T-helper 22 cell (primary cell): ENCODE measurements at places on chromosomes 3 and 15.
A peak's percentile ranks its signal among the peaks of the same experiment; 100 is the strongest.

DNA sequence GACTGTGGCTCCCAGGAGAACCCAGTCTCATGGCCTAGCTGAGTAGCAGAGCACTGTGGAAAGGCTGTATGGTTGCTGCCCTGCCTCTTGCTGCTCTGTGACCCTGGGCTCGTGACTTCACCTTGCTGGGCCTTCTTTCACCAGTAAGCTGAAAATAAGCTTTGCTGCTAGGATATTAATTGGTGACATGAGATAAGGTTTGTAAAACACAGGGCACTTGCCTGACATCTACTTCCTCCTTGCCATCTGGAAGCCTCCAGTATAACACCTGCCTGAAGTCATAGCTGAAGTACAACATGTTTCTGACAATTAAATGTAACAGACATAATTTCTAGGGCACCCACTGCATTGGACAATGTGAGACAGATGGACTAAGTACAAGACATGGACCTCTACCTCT is 53.6 kb downstream of the CLEC3B start:
- no peak for DNase-seq

- DNase-seq, result no peak
Measured at GRCh38 chr3:186997061-186997460, 66.7 kb downstream of the ST6GAL1 start.

DNA sequence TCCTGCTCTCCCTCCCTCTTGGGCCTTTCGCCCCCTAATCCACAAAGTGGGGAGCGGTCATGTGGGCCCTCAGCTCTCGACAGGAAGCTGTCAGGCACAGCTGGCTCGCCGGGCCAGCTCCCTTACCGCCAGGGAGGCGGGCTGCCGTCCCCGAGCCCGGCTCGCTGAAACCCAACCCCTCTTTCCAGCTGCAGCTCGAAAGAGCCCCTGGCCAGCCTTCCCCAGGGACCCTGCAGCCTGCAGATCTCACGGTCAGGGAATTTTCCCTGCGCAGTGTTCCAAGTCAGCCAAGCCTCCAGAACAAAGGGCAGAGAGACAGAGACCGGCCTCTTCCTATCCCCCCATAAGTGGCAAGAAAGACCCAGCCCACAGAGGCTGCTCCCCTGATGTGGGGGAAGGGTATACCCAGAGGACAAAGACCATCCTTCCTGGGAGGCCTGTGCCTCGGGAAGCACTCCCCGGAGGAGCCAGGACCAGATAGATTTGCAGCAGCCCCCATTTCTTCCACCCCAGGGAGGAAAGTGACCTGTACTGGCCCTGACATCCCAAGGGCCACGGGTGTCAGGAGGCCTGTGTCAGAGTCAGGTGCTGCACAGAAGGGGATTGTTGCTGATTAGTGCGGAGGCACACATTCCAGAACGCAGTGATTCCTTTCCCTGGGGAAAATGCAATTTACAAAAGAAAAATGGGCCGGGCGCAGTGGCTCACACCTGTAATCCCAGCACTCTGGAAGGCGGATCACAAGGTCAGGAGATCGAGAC is 32.6 kb downstream of the MAGEF1 start:
- no peak for DNase-seq

DNA sequence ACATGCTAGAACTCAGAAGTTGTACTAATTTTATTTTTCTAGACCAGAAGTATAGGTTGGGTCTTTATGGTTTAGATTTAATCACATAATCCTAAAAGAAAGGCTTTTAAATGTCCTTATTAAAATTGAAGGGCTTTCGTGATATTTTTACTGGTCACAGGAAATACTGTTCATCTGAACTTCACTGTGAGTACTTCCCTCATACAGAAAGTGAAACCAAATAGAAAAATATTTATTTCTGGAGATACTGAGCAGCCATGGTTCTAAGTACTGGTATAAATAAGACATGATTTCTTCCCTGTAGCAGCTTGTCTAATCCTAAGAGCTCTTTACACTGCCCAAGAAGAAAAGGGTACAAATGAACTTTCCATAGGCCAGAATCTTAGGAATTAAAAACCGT is 2.0 kb downstream of the SNRK start:
- DNase-seq, result no peak

DNA sequence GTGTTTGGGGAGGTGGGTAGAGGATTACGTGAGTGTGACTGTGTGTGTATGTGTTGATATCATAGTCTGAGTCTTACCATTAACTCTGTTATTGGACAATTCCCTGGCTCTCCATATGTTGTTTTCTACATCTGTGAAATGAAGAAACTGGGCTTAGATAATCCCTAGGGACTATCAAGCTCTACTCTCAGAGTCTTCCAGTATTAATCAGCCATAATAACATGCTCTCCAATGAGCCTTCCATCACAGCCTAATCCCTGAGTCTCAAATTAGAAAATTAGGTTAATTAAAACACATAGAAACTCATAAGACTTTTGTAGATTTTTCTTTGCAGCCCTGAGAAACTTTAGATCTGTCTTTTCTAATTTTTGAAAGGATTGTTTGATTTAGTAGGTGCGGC is 404.2 kb upstream of the RARB start:
- DNase-seq, result no peak

DNA sequence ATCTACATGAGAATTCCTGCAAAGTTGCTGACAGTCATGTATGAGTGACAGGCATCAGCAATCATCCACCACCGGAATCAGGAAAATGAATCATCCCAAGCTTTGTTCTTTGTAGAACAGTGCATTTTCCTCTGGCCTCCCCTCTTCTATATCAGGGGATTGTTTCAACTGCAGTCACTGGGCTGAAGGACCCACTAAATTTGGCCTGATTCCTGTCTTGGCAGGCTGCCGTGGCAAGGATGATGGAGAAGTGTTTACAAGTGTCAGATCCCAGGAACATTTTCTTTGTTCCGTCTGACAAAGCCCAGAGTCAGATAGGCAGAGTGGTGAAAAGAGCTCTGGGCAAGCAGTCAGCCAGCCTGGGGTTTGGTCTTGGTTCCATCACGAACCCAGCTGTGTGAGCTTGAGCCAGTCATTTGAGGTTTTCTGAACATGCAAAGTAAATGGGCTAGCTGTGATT is 175.1 kb upstream of the TSC22D2 start:
- DNase-seq, result no peak

DNA sequence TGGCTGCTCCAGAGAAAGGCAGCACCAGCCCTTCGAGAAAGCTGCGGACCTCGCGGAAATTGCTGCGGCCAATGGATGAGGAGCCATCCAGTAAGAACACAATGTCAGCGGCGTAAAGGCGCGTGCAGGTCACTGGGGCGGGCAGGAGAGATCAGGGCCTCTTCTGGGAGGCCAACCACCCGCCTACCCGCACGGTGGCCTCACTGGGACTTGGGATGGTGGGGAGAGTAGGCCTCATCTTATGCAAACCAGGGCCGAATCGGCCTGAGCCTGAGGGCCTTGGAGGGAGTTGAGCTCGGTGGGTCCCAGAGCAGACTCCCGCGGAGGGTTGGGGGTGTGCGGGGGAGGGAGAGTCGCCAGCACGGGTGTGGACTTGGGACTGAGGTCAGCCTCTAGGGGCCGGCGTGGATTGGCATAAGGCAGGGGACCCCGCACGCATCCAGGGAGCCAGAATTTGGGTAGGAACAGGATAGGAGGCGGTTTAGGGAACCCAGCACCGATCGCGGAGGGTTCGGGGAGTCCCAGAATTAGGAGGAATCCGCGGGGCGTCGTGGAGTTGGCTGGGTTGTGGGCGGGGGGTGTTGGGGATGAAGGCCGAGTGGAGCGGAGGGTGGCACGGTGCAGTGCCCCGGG is 596 bp downstream of the COL7A1 start:
- no peak for DNase-seq

DNA sequence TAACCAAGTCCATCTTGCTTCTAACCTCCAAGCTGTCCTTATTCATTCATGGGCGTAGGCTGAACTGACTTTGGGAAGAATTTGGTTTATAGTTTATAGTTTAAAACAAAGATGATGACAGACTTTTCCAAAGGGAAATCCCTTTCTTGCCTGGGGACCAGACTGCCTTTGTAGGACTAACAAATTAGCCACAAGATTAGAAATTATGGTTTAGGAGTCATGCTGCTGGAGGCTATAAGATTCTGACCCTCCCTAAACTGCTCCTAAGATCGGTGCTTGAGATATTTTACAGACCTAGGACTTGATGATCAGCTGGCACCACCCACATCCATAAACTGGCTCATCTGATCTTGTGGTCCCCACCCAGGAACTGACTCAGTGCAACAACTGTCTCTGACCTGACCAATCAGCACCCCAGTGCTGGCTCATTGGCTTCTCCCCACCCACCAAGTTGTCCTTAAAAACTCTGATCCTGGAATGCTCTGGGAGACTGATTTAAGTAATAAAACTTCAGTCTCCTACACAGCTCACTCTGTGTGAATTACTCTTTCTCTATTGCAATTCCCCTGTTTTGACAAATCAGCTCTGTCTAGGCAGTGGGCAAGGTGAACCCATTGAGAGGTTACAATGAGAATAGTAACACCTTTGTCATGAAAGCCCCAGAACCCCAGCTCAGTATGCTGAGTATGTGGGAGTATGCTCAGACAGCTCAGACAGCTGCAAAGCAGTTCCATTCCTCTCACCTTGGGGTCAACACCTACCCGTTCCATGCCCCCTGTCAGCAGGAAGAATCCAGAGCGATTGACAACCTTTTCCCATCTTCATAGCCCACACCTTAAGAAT is 51.6 kb upstream of the C15orf39 start:
- no peak for DNase-seq

- DNase-seq, result no peak
Measured at GRCh38 chr3:52874864-52875587, 22.3 kb downstream of the STIMATE start.

GRCh38 chr15:77506311-77507142 is 85.8 kb downstream of the HMG20A start:
- DNase-seq, result no peak

DNA sequence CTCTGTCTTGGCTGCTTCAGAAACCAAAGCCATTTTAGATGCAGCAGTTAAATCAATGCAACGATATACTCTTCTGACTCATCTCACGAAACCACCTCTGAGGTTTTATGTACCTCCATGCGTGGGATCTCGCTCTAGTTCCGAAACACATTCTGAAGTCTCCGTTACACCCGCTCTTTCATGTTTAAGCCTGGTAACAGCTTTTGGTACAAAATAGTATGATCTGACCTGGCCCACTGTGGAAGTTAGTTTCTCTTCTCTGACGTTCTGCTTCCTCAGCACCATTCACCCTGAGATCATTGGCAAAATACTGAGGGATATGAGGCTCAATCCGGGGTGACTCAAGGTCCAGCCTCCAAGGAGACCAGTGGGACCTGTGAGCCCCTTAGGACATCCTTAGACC is 121.9 kb downstream of the TMEM266 start:
- no peak for DNase-seq

GRCh38 chr3:138036572-138036971 is 26.6 kb downstream of the CLDN18 start:
- no peak for DNase-seq

GRCh38 chr3:62999791-63000190 is 124.6 kb upstream of the CADPS start:
- DNase-seq, result no peak

- no peak for DNase-seq
Measured at GRCh38 chr15:99565049-99565298, 810 bp upstream of the MEF2A start.

DNA sequence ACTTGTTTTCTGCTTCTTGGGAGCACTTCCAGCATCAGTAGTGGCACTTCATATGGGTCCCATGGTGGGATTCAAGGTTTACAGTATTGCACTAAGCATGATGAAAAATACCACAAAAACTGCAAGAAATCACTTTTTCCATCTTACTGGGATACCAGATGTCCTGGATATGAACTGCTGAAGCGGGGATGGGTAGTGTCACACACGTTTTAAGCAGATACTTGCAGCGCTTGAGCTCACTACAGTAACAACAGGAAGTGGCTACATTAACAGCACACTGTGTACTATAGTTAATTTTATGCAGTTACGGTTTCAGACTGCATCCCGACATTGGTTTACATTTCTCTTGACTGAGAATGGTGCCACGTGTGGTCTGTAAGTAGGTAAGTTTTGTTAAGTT is 3.5 kb upstream of the ISG20 start:
- peak; percentile 41 for DNase-seq

- DNase-seq, result no peak
Measured at GRCh38 chr3:172388412-172389078, 59.7 kb downstream of the GHSR start.

DNA sequence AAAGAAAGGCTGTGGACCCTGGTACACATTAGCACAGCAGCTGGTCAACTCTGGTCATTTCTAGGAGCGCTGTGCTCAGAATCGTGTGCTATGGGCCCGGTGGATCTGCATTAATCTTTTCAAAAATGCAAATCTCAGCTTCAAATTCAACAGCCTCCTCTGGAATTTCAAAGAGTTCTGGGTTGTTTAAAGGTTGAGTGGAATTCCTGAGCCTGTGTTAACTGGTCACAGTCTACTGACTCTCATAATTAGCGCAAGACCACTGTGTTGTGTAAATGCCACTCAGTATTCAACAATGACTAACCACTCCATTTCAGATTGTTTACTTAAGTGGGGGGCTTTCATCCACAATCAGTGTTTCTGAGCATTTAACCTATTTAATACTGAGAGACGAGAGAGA is 2.7 kb upstream of the ARNT2 start:
- no peak for DNase-seq

- DNase-seq, result no peak
Measured at GRCh38 chr3:179608931-179609720, 4.5 kb downstream of the NDUFB5 start.

DNA sequence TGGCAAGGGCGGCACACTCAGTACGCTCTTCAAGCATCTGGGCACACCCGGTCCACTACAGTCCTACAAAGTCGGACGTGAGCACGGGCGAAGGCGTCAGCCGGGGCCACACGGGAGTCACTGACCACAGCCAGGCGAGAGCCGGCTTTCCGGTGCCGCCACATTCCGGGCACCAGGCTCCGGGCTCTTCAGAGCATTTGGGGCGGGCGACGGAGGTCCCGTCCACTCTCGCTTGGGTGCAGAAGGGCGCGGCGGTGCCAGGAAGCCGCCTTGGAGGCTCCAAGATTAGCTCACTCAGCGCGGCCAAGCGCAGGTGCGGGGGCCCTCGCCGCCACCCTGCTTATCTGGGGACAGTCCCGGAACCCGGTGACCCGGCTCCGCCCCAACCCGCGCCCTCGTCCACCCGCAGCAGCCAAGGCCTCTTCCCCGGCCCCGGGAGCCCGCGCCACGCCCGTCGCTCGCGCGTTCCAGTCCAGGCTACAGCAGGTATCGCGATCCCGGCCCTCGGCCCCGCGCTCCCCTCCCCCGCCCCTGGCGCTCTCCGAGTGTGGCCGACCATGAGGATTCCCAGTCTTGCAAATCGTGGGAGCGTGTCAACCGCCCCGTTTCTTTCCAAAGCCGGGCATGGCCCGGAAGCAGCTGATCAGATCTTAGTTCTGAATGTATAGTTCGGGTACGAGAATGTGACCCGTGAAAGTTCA is at the start of gene ADPRH:
Gene ADPRH, plus strand, starts transcription at position 127 of the 701 bp plus-strand sequence. CDS start 2,678 bp downstream, outside the sequence.
- DNase-seq, result peak; percentile 25

DNA sequence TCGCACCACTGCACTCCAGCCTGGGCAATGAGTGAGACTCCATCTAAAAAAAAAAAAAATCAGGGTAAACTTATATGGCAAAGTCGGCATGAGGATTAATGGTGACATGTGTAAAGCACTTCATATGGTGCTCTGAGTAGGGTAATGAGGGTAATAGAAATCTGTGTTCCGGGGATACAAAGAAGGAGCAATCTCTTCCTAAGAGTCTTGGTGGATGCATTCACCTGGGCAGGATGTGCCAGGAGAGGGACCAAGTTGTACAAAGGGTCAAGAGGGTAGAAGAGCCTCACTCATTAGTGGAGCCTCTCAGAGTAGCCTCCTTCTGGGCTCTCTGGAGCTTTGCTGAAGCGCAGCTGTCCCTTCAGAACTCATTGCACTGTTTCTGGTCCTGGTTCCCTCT is 9.3 kb upstream of the CX3CR1 start:
- no peak for DNase-seq

GRCh38 chr15:58921267-58921790 is 12.2 kb downstream of the SLTM start:
- no peak for DNase-seq
